ENCODE measurements at places on chromosomes 12 and 14.

- DNase-seq: no peak
Observed at GRCh38 chr12:96121271-96121711, 72.9 kb upstream of the ELK3 start.

- no peak for DNase-seq
Observed at GRCh38 chr12:57005980-57006808, at the start of gene ZBTB39. Gene ZBTB39, minus strand, starts transcription at chr12:57006546. Its CDS starts 1,629 bp downstream, at chr12:57004917.

GRCh38 chr14:56129933-56130332 is 11.7 kb downstream of the PELI2 start:
- DNase-seq: no peak

GRCh38 chr12:79547735-79548609 is 142.8 kb downstream of the PAWR start:
- no peak for DNase-seq

DNA sequence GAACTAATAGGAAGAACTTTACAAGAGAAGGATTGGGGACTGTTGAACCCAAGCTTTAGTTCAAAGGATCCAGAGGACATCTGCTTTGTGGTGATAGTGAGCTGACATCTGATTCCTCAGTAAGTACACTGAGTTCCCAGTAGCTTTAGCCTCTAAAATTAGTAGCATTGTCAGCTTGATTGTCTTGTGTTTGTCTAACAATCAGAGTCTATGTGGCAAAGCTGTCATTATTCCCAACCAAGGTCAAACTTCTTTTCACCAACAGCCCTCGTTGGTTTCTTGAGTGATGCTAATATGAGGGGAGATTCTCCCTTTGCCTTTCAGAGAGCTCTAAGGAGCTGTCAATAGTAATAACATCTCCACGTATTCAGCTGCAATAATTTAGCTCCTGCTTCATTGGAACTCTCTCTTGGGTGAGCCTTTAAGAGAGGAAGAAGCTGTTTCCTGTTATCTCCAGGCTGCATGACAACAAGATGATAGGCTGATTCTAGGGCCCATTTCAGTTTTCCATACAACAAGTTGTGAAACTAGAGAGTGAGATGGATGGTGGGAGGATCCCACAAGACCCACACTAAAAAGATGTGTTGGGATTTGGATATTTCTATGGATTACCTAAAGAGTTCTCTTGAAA is 46.7 kb downstream of the TGFB3 start:
- DNase-seq: no peak

GRCh38 chr14:79337761-79338160 is 873.5 kb downstream of the DIO2 start:
- no peak for DNase-seq

DNA sequence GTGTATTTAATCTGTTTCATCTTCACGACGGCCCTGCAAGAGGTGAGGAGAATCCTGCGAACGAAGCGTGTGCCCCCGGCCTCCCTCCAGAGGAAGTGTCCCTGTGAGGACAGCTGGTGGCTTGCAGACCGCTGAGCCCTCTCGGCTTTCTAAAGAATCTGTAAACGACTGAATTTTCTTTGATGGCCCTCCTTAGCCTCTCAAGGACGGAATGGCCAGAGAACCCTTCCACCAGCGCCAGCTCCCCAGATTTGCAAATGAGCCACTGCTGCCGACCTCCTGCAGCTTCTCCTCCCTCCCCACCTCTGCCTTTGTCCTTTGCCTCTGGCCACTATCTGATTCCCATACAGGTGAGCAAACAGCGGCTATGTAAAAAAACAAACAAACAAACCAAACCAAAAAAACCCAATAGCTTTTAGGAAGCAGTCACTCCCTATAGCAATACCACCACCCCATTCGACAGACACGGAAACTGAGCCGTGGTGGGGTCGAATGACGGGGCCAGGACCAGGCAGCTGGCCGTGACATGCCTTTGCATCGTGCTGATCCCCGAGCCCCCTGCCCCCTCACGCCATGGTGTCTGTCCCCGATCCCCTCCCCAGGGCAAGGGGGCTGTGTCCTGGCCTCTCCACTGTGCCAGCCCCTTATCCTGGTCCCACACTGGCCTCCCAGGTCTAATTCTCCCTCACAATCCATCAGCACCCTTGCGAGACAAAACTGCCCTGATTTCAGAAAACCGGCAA is 23.6 kb downstream of the RFLNA start:
- DNase-seq: no peak

DNA sequence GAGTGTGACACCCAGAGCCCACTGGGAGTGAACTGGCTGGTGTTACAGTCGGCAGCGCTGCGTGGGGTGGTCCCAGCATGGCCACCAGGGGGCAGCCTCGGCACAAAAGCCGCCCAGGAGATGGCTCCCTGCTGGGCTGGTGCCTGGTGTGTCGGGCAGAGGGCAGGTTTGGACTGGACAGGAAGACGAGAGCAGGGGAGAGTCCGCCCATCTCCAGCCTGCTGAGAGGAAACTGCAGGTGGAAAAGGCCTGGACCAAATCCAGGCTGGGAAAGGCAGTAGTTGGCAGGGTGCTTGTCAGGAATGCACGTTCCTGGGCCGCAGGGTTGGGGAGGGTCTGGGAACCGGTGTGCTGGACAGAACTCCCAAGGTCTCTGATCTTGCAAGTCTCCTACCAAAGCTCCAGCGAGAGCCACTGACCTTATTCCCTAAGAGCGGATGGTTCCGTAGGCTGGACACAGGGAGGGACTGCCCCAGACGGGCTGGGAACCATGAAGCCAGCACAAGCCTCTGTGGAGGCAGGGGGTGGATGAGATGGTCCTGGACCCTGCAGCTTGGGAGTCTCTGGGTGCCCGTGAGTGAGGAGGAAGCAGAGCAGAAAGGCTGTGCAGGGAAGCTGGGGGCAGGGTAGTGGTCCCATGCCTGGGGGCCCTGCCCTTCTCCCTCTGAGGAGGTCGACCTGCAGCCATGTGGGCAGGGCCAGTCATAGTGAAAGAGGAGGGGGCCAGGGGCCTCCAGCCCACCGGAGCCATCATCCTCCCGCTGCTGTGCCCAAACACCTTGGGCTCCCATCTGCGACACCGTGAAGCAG is 1.8 kb downstream of the AHNAK2 start:
- peak; percentile 87 for DNase-seq

GRCh38 chr14:74980398-74980730 is 22.4 kb upstream of the EIF2B2 start:
- DNase-seq: no peak

DNA sequence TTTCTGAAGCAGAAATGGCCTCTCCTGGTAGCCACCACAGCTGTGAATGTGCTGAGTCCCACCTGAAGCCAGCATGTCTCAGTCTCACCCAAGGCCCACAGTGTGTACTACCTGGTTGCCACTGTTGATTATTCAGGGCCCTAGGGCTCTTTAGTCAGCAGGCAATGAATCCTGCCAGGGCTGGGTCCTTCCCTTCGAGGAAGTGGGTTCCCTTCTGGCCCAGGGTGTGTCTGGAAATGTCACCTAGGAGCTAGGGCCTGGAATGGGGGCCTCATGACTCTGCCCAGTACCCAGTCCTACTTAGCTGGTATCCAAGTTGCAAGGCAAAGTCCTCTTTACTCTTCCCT is 207.4 kb downstream of the SYNE2 start:
- no peak for DNase-seq

- no peak for DNase-seq
Observed at GRCh38 chr14:64475585-64476273, 10.4 kb downstream of the AKAP5 start.

DNA sequence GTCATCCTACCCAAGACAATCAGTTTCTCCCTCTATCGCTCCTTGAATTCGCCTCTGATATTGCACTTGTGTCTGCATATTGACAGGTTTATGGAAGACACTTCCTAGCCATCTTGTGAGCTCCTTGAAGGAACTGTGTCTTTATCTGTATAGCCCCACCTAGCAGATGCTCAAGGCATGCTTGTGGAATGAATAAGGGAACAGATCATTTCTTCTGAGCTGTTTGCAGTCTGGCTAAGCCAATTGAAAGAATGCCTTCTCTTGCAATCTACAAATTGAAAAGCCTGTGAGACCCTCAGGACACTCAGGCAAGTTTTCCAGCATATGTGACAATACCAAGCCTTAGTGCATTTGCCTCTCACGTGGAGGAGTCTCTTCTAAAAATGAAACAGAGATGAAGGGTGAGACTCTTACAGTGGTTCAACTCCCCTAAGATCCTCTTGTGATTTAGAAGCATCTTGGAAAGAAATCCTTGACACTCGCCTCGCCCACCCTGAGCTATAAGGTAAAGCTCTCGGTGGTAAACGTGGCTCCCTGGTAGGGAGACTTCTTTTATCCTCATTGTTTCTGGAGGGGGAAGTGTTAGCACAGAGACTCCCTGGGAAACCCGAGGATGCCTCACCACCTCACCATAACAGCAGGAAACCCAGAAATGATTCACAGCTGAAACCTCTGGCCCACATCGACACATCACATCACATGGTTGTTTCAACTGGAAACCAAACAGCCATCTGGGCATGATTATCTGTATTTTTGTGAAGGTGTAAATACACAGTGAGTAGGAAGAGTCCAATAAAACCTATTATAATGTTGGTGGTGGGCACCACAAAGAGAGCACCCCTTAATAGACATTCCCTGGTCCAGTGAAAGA is 112.3 kb upstream of the BCL2L14 start:
- peak; percentile 23 for DNase-seq

- DNase-seq: no peak
Observed at GRCh38 chr12:18422871-18423270, 161.6 kb downstream of the PIK3C2G start.

DNA sequence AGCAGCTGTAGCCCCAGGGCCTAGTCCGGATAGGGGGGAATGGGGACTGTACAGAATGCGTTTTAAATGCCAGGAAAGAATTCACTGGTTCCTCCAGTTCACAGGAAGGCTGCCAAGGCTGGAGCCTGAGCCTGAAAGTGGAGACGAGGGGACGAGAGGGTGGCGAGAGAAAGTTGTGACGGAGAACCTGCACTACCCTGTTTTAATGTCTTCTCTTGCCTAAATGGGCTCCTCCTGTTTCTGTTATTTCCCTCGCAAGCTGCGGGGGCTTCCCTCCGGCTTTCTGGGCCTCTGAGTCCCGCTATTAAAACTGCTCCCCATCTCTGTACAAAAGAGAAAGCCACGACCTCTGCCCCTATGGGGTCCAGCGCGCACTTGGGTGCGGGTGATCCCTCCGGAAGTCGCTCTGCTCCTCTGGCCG is 4.5 kb downstream of the C1QL4 start:
- no peak for DNase-seq

- DNase-seq: no peak
Observed at GRCh38 chr12:21775133-21775820, 771 bp upstream of the KCNJ8 start.

DNA sequence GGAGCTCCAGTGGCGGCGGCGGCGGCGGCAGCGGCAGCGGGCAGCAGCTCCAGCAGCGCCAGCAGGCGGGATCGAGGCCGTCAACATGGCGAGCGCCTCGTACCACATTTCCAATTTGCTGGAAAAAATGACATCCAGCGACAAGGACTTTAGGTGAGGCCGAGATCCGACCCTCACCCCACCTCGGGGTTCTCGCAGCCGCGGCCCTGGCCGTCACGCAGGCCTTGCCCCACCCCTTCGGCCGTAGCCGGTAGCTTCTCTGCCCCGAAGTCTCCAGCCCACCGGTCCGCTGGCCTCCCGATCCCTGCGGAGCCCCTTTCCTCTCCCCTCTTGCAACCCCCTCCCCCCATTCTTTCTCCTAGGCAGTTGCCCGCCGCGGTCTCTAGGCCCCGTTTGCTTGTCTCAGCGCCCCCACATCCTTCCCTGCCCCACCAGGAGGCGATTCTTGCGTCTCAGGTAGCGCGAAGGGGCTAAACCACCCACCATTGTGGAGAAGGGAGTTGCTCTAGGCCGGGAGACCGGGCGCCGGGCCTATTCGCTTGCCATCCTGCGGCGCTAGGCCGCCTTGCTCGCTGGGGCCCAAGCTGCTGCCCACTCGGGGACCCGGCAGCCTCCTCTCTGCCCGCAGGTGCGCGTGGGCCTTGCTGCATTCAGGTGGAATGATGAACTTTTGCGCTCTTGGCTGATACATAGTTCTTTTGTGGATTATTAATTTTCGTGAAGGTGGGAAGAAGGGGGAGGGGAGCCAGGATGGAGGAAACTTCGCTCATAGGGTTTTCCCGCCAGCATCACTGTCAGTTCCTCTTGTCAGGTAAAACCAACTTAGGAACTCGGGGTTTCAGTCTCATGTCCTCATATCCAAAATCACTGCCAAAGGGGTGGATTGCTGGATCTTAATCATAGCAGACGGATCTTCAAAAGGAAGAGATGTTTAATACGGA is 745 bp downstream of the CAND1 start:
- DNase-seq: peak; percentile 18

- DNase-seq: no peak
Observed at GRCh38 chr12:97713270-97713669, 250.7 kb downstream of the RMST start.

DNA sequence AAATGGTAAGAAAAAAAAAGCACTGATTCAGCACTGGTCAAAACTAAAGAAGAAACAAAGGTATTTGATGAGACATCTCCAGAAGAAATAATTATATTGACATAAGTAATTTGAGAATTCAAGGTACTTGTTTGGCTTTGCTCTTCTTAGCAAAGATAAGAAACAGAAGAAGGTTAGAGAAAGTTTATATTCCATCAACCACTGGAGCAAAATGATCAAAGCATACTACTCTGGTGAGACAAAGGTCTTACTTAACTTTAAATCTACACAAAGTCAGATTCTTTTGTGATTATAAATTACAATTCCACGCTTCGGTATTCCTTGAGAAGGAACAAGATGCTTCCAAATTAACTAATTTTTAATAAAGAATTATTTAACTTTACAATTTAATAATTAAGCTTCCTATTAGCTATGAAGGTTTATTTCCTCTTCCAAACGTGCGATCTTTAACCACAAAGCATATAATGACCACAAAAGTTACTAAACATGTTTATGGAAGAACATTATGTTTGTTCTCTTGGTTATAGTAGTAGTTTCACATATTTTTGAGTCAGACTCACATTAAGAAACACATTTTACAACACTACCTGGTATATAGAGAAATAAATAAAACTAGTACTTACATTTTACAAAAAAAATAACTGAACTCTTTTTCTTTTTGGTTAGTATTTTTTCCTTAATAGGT is 53.4 kb downstream of the METTL25 start:
- DNase-seq: no peak

GRCh38 chr12:122882908-122883558 is 12.9 kb downstream of the VPS37B start:
- no peak for DNase-seq

DNA sequence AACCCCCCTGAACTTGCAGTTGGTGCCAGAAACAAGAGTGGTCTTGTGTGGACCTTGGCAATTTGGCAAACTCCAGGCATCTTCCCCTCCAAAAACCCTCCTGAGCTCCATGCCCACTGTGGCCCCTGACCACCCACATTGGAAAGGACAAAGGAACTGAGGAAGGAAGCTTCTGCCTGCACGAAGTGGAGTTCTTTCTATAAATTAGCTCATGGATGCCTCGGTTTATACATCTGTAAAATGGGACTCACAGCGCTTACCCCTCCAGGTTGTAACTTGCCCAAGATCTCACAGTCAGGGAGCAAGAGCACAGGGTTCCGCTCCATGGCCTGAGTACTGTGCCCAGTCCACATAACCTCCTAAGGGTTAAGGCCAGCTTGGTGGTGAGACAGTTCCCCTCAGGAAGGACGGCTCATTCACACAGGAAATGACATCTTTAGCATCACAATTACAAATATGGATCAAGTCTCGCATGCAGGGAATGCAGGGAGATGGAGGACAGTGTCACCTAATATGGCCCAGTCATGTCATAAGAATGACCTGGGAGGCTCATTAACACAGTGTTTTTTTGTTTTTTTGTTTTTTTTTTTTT is 66.6 kb downstream of the CLMN start:
- no peak for DNase-seq
